NCI-H2081 treated with DMSO at 0.1 percent for 48 hours (cell line): ENCODE measurements at places on chromosomes 5 and 9.

GRCh38 chr9:122370303-122370702 is 521 bp upstream of the PTGS1 start:
- no peak for DNase-seq

GRCh38 chr5:17061973-17062470 is 125.9 kb upstream of the MYO10 start:
- no peak for DNase-seq

- DNase-seq: no peak
These were observed 3.0 kb downstream of the ARSI start for GRCh38 chr5:150299571-150300327.

- no peak for DNase-seq
These were observed 228.2 kb downstream of the ADGRV1 start for GRCh38 chr5:90786756-90787155.

GRCh38 chr9:81245254-81245956 is 443.9 kb downstream of the TLE1 start:
- no peak for DNase-seq

GRCh38 chr5:126969548-126969947 is 60.8 kb downstream of the MARCHF3 start:
- DNase-seq: no peak

GRCh38 chr5:2570586-2570985 is 180.9 kb downstream of the IRX2 start:
- no peak for DNase-seq

DNA sequence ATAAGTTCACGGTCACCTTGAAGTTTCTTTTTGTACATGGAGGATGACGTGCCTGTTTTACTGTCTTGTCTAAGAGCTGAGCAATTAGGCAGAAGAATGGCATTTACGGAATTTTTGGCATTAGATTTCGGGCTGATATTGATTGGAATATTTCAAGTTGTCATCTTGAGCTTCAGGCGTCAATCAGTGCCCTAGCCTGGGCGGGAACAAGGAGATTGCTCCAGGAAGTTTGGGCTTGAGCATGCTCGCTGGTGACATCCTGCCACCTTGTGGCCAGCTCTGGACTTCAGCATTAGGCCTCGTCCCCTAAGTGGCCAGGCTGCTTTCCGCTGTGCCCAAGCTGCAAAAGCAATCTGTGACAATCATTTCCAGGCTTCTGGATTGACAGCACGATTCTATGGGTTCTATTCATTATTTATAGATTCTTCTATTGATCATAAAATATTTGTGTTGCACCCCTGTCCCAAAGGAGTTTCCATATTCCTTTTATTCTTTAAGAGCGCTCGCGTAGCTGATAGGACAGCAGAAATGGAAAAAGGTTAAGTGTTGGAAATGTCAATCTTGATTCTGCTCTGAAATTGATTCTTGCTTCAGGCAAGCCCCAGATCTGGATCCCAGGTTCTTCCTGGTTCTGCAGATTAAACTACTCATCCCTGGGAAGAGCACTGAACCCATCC is 79.3 kb downstream of the SLC28A3 start:
- DNase-seq: peak; percentile 57

- no peak for DNase-seq
These were observed 111.0 kb upstream of the PTCH1 start for GRCh38 chr9:95627802-95628201.

GRCh38 chr5:166909926-166910325 is 1381.5 kb upstream of the WWC1 start:
- no peak for DNase-seq

- DNase-seq: no peak
These were observed 20.4 kb downstream of the FGFR4 start for GRCh38 chr5:177107159-177107558.

- no peak for DNase-seq
These were observed 965 bp downstream of the CLTA start for GRCh38 chr9:36191686-36192085.
